ENCODE measurements at places on chromosomes 1 and 21. TPM values are rescaled to one million over a fixed set of nuclear protein-coding genes. Genes with fewer than 3 reads are reported as not detected.

DNA sequence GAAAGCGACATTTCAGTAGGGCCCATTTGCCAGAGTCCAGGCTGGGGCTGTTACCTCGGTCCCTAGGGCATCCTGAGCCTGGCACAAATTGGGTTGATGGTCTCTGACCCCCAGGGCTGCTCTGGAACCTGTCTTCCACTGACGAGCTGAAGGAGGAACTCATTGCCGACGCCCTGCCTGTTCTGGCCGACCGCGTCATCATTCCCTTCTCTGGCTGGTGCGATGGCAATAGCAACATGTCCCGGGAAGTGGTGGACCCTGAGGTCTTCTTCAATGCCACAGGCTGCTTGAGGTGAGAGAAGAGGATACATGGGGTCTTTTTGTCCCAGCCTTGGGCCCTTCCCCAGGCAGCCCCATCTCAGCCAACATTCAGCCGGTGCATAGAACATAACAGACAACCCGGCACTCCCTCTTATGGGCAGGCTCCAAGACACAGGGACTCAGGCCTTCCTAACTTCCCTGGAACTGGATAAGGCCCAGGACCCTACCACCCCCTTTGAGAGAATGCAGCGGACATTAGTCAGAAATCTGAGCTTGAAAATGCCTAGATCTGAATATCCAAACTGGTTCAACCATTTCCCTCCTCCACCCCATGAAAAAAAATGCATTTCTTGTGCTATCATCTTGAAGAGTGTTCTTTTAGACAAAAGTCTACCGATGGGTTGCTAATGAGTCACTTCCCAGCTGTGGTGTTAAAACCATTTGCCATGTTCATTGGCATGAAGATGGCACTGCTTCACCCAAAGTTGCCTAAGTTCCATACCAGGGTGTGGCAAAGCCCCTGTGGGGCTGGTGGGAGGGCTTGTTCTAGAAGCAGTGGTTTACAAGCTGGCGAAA, 35.4 kb downstream of the PKP1 start:
- no peaks in the 10 kb centered on the region for H3K4me1 ChIP-seq
- H3K27me3 ChIP-seq: peaks cover 7% of the 10 kb centered on the region
- H3K27ac ChIP-seq: no peak overlapping the region
- H3K4me3 ChIP-seq: no peak overlapping the region

DNA sequence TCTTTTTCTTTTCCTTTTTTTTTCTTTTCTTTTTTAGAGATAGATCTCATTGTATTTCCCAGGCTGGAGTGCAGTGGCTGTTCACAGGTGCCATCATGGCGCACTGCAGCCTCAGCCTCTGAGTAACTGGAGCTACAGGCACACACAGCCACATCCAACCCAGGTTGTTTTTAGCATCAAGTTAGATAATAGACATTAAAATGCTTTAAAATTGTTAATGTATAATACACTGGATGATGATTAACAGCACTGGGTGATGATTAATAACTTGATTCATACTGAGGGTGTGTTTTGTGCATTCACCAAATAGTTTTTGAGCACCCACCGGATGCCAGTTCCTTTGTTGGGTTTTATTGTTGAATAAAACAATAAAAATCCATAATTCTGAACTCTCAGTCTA, 75.2 kb downstream of the BEND5 start:
- DNase-seq: no peak
- no peak overlapping the region for H3K27ac ChIP-seq
- no peaks in the 10 kb centered on the region for H3K4me1 ChIP-seq
- no peaks in the 10 kb centered on the region for H3K36me3 ChIP-seq
- no peak overlapping the region for H3K4me3 ChIP-seq

- H3K27ac ChIP-seq: no peak overlapping the region
- H3K4me1 ChIP-seq: no peaks in the 10 kb centered on the region
- H3K4me3 ChIP-seq: no peak overlapping the region
- no peak for DNase-seq
Measured at GRCh38 chr1:85898861-85899260, 190.6 kb upstream of the ZNHIT6 start.

The CSMD2 gene
- total RNA-seq: not detected

The ADAMTS4 gene
- 0.31 TPM for total RNA-seq

The UBASH3A gene
- total RNA-seq: 83.7 TPM
